ENCODE measurements at places on chromosomes 1 and 21.

GRCh38 chr1:236622407-236622806 lies 18.1 kb upstream of the HEATR1 start:
- no peak for DNase-seq

- no peak for DNase-seq
Observed at GRCh38 chr1:109133815-109134214, 19.9 kb downstream of the ELAPOR1 start.

GRCh38 chr1:186837806-186838205 lies 9.1 kb downstream of the PLA2G4A start:
- no peak for DNase-seq

GRCh38 chr1:14014929-14015328 lies 314.9 kb downstream of the PRDM2 start:
- DNase-seq = no peak

- DNase-seq = no peak
Observed at GRCh38 chr1:213131851-213132655, 81.0 kb downstream of the RPS6KC1 start.

DNA sequence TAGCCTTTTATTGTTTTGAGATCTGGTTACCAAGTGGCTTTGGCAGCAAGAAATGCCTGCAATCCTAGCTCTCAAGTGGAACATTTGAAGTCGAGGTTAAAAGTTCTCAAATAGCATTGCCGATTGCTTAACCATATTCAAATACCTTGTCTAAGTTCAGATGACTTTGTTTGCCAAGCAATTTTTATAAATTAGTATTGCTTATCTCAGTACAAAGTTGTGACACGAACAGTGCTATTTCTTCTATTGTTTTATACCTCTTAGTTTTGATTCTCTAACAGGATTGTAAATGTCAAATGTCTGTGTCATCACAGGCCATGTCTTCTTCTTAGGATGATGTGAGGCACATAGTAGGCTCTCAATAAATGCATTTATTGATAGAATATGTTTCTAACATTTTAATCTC lies 633.3 kb downstream of the PTPRC start:
- DNase-seq = no peak

Measured in kidney capillary endothelial cell (primary cell).